Activated CD4-positive, alpha-beta memory T cell treated with anti-CD3 and anti-CD28 coated beads for 36 hours (primary cell): ENCODE measurements at places on chromosomes 2 and 18. TPM values are rescaled to one million over a fixed set of nuclear protein-coding genes. Genes with fewer than 3 reads are reported as not detected.

The CIB4 gene
- total RNA-seq: not detected

The TMBIM1 gene
- 71.8 TPM for total RNA-seq

GRCh38 chr2:227772932-227773331 is 27.2 kb downstream of the SCYGR8 start:
- DNase-seq: no peak

DNA sequence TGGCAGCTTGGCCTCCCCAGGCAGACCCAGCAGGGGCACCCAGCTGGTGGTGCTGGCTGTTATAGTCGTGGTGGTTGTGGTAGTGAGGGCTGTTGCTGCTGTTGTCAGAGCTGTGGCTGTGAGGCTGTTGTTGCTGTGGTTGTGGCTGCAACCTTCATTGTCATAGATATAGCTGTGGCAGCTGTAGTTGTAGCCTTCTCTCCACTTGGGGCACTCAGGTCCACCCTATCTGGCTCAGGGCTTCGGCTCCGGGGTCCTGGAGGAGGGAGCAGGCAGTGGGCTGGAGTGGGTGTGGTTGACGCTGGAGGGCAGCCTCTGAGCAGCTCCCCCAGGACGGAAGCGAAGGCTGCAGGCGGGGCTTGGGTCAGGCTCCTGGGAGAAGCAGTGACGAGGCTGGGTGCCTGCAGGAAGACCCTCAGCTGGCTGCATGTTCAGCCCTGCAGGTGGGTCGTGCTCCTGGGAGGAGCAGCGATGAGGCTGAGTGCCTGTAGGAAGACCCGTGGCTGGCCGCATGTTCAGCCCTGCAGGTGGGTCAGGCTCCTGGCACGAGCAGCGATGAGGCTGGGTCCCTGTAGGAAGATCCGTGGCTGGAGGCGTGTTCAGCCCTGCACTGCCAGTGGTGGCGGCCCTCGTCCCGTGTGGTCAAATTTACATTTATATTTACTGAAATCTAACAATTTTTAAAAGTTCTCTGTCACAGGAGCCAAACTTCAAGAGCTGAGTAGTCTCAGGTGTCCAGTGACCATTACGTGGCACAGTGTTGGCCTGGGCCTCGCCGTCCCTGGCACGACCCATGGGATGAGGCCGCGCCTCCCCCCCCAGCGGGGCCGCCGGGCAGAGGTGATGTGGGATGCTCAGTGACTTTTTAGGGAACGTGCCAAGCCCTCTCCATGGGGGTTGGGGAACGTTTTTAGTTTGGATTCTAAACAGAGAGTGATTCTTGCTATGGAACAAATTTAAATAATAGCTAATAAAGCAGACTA is 79.2 kb upstream of the PXDN start:
- no peak for DNase-seq
